Stomach (tissue), 19 donors: ENCODE measurements at places on chromosomes 3 and 15. TPM values are rescaled to one million over a fixed set of nuclear protein-coding genes. Genes with fewer than 3 reads are reported as not detected.

- H3K4me3 ChIP-seq = no peak overlapping the region
- H3K27me3 ChIP-seq = no peaks in the 10 kb centered on the region
- H3K27ac ChIP-seq = no peak overlapping the region
These were observed 13.5 kb downstream of the TBC1D21 start for GRCh38 chr15:73886717-73887345.

DNA sequence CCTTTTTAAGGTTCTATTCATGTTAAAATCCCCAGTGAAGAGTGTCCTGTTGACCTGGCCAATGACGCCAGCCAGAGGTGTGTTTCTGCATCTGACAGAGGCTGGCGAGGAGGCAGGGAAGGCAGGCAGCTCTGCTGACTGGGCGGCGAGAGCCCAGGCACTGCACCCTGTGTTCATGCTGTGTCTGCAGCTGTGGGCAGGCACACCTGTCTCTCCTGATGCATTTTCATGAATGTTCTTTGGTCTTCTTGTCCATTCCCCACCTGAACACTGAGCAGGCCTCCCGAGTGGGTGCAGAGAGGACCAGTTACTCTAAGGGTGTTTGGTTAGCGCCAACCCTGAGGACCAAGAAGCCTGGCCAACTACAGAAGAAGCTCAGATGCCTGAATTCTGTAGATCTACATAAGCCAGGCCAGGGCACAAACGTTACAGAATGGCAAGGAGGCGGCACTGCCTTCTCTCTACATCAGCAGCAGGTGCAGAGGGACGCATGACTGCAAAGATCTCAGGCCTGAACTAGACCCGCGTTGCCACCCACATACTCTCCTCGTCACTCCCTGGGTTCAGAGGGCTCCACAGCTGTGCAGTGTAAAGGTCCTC, 233.7 kb downstream of the OCA2 start:
- H3K27ac ChIP-seq = no peak overlapping the region
- no peaks in the 10 kb centered on the region for H3K4me1 ChIP-seq
- no peaks in the 10 kb centered on the region for H3K36me3 ChIP-seq
- no peak overlapping the region for H3K4me3 ChIP-seq

The MSL2 gene
- total RNA-seq = 12.3 TPM

DNA sequence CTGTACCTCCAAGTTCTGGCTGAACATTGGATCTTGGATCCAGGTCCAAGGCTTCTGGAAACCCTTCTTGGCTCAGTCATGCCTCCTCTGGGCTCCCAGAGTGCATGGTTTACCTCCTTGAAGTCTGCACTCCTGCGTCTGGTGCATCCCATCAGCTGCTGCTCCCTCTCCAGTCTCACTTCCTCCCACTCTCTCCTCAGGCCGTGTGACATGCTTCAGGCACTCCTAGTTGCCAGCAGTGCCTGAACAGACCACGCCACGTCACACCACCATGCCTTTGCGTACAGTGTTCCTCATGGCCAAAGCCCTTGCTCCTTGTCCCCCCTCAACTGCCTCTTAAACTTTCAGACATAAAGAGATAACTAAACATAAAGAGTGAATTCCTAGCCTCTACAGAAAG, 5.7 kb downstream of the GPR27 start:
- H3K4me1 ChIP-seq = peaks cover 1% of the 10 kb centered on the region
- no peak for DNase-seq
- no peak overlapping the region for H3K27ac ChIP-seq
- no peak overlapping the region for H3K4me3 ChIP-seq
- peaks cover 6% of the 10 kb centered on the region for H3K27me3 ChIP-seq
- H3K36me3 ChIP-seq = no peaks in the 10 kb centered on the region

GRCh38 chr3:112197131-112197530, 64.1 kb upstream of the GCSAM start:
- H3K36me3 ChIP-seq = peaks cover 9% of the 10 kb centered on the region
- no peak for DNase-seq
- no peaks in the 10 kb centered on the region for H3K27me3 ChIP-seq
- no peak overlapping the region for H3K27ac ChIP-seq

DNA sequence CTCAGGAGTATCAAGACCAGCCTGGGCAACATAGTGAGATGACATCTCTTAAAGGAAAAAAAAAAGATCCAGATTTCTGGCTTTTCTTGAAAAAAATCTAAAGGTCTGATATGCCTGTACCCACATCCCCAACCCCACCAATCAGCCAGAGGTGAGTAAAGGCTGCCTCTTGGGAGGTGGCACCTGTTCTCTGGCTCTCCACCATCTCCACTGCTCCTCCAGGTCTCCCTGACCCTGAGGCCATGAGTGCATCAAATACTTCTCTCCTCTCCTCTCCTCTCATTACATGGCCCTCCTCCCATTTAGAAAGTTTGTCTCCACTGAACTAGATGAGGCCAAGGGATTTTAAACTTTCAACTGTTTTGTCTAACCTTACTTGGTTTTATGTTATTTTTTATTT, 5.2 kb downstream of the SIAH2 start:
- no peak overlapping the region for H3K4me3 ChIP-seq
- H3K4me1 ChIP-seq = peaks cover 86% of the 10 kb centered on the region

The ROPN1 gene
- not detected for total RNA-seq

DNA sequence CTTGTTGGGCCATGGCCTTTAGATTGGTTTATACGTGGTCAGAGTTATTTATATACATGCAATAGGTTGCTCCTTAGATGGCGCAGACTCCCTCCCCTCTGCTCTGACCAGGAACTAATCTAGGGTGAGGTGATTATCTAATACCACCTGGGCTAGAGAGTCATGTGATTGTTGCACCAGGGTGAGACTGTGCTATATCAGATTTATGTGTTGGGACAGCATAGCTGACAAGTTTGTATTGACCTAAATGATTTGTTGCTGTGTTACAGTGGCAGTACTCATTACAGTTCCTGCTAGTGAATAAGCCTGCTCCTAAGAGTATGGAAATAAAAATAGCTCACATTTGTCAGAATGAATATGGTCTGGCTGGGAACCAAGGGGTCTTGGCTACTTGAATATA, 7.2 kb upstream of the IQCF6 start:
- no peak overlapping the region for H3K4me3 ChIP-seq
- H3K4me1 ChIP-seq = no peaks in the 10 kb centered on the region
- H3K27me3 ChIP-seq = no peaks in the 10 kb centered on the region
- no peaks in the 10 kb centered on the region for H3K36me3 ChIP-seq

The MCTP2 gene
- total RNA-seq = 62.4 TPM

The IMPG2 gene
- 0.43 TPM for total RNA-seq

The SPTSSB gene
- total RNA-seq = 20.5 TPM

GRCh38 chr3:80586338-80586737, 818.5 kb upstream of the ROBO1 start:
- H3K36me3 ChIP-seq = no peaks in the 10 kb centered on the region
- no peak overlapping the region for H3K27ac ChIP-seq
- H3K4me1 ChIP-seq = no peaks in the 10 kb centered on the region
- no peak overlapping the region for H3K4me3 ChIP-seq
- no peak for DNase-seq

GRCh38 chr3:10964537-10965167, 27.9 kb upstream of the SLC6A1 start:
- no peaks in the 10 kb centered on the region for H3K4me1 ChIP-seq
- H3K27me3 ChIP-seq = peaks cover 6% of the 10 kb centered on the region
- DNase-seq = no peak

DNA sequence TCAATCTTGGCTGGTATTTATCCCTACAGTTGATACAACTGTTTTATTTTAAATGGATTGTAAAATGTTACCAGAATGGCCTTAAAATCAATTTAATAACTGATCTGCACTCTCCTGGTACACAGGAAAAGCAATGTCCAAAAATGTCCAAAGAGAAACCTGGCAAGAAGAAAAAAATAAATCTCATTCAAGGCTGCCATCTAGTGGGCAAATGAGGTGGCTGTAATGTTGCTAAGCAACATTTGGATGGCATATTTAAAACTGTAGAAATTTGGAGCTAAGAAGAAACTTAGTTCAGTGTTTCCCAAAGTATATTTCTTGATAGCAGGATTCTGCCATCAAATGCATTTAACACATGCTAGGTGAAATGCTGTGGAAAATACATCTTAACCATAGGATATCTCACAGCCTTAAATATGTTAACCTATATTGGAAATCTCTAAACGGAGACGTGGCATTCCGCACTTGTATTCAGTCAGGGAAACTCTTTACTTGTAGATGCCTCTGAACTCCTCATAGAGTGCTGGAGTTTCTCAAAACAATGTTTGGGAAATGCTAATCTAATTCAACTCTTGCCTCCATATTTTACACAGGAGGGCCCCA, 216.8 kb downstream of the ERC2 start:
- DNase-seq = peak; percentile 34
- no peak overlapping the region for H3K27ac ChIP-seq

The ANKDD1A gene
- 6.4 TPM for total RNA-seq

DNA sequence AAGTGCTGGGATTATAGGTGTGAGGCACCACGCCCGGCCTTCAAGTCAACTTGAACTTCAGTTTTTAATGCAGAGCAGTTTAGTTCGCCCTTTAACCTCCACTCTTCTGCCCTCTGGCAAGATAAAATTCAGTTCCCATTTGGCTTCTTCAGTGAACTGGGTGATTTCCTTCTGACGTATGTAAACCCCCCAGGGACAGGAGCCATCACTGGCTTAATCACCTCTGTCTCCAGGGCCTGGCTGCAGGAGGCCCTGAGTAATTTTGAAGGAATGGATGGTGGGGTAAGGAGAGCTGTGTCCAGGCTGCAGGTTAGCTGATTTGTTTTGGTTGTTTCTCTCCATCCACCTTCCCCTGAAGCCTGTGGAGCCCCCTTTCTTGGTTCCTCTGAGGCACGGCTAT, 11.9 kb downstream of the MCM2 start:
- no peaks in the 10 kb centered on the region for H3K27me3 ChIP-seq
- peaks cover 21% of the 10 kb centered on the region for H3K36me3 ChIP-seq
- H3K27ac ChIP-seq = no peak overlapping the region
- no peak overlapping the region for H3K4me3 ChIP-seq
- no peak for DNase-seq
- no peaks in the 10 kb centered on the region for H3K4me1 ChIP-seq
